ENCODE measurements at places on chromosomes 3 and 15. TPM values are rescaled to one million over a fixed set of nuclear protein-coding genes. Genes with fewer than 3 reads are reported as not detected.

DNA sequence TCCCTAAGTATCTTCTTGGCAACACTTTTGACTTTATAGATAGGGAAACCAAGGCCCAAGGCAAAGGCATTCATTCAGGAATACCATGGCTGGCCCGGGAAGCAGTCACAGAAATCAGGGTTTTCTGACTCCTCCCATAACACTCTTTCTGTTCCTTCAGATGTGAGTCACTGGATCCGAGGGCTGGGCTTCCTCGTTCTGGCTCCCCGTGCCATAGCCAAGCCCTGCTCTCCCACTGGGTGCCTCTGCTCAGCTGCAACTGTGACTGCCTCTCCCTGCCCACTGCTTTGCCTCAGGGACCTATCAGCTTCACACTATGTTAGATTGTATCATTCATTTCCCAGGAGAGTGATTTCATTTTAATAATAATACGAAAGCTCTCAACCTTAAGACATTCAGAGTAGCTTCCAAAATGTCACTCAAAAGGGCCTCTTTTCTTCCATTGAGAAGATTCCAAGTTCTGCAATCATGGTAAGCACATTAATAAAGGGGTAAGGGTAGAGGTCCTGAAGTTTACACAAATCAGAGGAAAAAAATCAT is 50.2 kb downstream of the GABRB3 start:
- H3K4me3 ChIP-seq: no peak overlapping the region
- H3K27ac ChIP-seq: no peak overlapping the region
- no peaks in the 10 kb centered on the region for H3K27me3 ChIP-seq
- DNase-seq: no peak

GRCh38 chr3:66991459-66991858 is 6.6 kb upstream of the KBTBD8 start:
- no peaks in the 10 kb centered on the region for H3K4me1 ChIP-seq
- H3K27me3 ChIP-seq: peaks cover 13% of the 10 kb centered on the region
- DNase-seq: no peak
- H3K36me3 ChIP-seq: no peaks in the 10 kb centered on the region
- H3K4me3 ChIP-seq: no peak overlapping the region
- H3K27ac ChIP-seq: no peak overlapping the region

Gene NTRK3
- 0.78 TPM for total RNA-seq

GRCh38 chr3:138331143-138331894 is 1.7 kb upstream of the NME9 start:
- no peaks in the 10 kb centered on the region for H3K36me3 ChIP-seq
- no peak overlapping the region for H3K27ac ChIP-seq
- DNase-seq: no peak
- H3K4me1 ChIP-seq: peaks cover 24% of the 10 kb centered on the region

Gene SPCS1
- 120 TPM for total RNA-seq

DNA sequence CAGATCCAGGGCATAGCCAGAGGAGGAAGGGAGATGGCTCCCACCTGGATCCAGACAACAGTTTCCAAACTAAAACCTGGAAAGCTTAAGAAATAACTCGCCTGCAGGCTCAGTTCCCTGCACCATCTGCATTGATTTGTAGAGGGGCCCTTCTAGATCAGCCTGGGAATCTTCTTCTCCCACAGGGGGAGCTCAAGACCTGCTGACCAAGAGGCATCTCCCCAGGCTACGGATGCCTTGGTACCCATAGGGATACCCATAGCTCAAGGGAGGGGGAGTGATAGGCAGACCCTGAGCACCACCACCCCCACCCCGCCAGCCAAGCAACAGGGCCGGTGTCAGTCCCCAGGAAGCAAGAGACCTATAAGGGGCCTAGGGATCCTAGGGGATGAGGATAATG is 28.0 kb upstream of the DCLK3 start:
- H3K27ac ChIP-seq: no peak overlapping the region
- peaks cover 4% of the 10 kb centered on the region for H3K27me3 ChIP-seq
- no peaks in the 10 kb centered on the region for H3K4me1 ChIP-seq
- DNase-seq: peak; percentile 36
- H3K36me3 ChIP-seq: no peaks in the 10 kb centered on the region
- no peak overlapping the region for H3K4me3 ChIP-seq

DNA sequence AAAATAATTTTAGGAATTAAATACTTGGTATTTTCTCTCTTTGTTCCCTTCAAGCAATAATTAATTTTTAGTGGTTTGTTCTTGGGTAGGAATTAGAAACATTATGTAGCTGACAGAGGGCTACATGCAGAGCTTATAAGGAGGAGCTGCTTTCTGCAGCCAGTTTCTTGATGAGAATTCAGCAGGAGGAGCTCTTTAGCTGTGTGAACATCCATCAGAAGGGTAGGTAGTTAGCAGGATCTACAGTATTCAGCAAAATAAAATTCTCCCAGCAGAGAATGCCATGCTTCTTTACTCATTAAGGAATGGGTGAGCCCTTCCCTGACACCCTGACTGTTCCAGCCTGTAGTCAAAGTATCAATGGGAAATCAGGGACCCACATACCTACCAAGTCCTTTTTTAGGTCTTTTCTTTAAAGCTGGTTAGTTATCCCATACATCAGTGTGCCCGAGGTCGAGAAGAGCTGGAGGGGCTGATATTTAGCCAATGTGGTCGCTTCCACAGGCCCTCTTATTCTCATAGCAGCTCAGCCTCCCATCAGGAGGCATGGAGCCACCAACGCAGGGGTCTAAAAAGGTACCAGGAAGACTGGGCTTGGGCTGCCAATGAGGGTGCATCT is 54.0 kb downstream of the KCNAB1 start:
- H3K4me1 ChIP-seq: no peaks in the 10 kb centered on the region
- H3K27ac ChIP-seq: no peak overlapping the region
- peaks cover 8% of the 10 kb centered on the region for H3K27me3 ChIP-seq

- no peak for DNase-seq
- H3K27me3 ChIP-seq: no peaks in the 10 kb centered on the region
- H3K27ac ChIP-seq: no peak overlapping the region
These were observed 89.8 kb downstream of the IMPG2 start for GRCh38 chr3:101230618-101231017.

GRCh38 chr3:187821616-187822317 is 76.5 kb upstream of the BCL6 start:
- H3K4me3 ChIP-seq: no peak overlapping the region
- peaks cover 10% of the 10 kb centered on the region for H3K4me1 ChIP-seq
- H3K27me3 ChIP-seq: no peaks in the 10 kb centered on the region
- no peak overlapping the region for H3K27ac ChIP-seq
- no peaks in the 10 kb centered on the region for H3K36me3 ChIP-seq

Gene METTL6
- 13.0 TPM for total RNA-seq

- peaks cover 9% of the 10 kb centered on the region for H3K4me1 ChIP-seq
- no peaks in the 10 kb centered on the region for H3K36me3 ChIP-seq
- no peak overlapping the region for H3K27ac ChIP-seq
These were observed 58.8 kb downstream of the TRAK1 start for GRCh38 chr3:42149975-42150374.

DNA sequence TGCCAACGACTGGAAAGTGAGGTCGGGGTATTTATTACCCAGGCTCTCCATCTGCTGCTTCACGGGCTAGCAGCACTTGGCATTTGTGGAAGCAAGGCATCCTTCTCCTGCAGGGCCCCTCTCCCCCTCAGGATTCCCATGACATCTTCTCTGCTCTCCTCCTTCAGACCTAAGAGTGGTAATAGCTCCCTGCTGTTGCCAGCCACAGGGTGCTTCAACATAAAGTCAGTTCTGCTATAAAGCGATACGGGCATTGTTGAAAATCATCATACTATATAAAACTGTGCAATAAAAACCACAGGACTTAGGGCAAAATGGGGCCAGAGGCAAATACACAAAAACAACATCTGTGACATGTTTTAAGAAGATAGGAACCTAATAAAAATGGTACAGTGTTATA is 391.8 kb upstream of the ADAMTS9 start:
- H3K4me3 ChIP-seq: no peak overlapping the region
- H3K27me3 ChIP-seq: no peaks in the 10 kb centered on the region
- H3K27ac ChIP-seq: no peak overlapping the region
- DNase-seq: no peak

DNA sequence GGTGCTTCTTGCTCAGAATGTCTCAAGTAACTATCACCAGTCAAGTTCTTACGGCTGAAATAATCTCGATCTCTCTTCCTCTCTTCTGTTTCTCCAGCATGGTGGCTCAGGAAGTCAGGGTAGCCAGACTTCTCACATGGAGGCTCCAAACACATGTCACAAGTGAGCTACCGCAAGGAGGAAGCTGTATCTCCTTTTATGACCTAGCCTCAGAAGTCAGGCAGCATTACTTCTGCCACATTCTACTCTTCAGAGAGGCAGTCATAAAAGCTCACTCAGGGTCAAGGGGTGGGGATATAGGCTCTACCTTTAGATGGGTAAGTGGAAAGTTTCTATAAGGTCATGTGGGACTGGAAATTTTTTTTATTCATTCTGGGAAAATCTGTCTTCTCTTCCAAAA is 86.6 kb upstream of the NEO1 start:
- H3K4me1 ChIP-seq: no peaks in the 10 kb centered on the region
- no peak for DNase-seq
- peaks cover 11% of the 10 kb centered on the region for H3K27me3 ChIP-seq

- no peak overlapping the region for H3K4me3 ChIP-seq
- no peak for DNase-seq
- H3K36me3 ChIP-seq: no peaks in the 10 kb centered on the region
- H3K4me1 ChIP-seq: no peaks in the 10 kb centered on the region
- no peaks in the 10 kb centered on the region for H3K27me3 ChIP-seq
- no peak overlapping the region for H3K27ac ChIP-seq
These were observed 292.5 kb downstream of the ARPP21 start for GRCh38 chr3:35931867-35932266.

DNA sequence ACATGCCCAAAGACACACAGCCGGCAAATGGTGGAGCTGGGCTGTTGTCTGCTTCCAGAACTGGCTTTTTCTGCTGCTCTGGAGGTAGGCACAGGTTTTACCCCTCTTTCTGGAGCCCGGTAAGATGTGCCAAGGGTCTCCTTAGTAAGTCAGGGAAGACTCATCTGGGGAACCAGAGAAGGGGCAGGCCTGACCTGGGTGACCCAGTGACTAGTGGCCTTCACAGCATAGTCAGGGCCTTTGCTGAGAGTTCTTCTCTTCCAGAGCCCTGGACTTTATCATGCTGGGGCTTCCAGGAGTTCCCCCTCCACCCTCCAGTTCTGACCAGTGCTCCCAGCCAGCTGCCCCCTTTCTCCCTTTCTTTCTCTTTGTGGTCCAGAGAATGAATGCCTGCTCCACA is 3.2 kb downstream of the CD276 start:
- H3K27me3 ChIP-seq: peaks cover 40% of the 10 kb centered on the region
- H3K36me3 ChIP-seq: no peaks in the 10 kb centered on the region
- peaks cover 20% of the 10 kb centered on the region for H3K4me1 ChIP-seq
- H3K27ac ChIP-seq: no peak overlapping the region
- DNase-seq: no peak

DNA sequence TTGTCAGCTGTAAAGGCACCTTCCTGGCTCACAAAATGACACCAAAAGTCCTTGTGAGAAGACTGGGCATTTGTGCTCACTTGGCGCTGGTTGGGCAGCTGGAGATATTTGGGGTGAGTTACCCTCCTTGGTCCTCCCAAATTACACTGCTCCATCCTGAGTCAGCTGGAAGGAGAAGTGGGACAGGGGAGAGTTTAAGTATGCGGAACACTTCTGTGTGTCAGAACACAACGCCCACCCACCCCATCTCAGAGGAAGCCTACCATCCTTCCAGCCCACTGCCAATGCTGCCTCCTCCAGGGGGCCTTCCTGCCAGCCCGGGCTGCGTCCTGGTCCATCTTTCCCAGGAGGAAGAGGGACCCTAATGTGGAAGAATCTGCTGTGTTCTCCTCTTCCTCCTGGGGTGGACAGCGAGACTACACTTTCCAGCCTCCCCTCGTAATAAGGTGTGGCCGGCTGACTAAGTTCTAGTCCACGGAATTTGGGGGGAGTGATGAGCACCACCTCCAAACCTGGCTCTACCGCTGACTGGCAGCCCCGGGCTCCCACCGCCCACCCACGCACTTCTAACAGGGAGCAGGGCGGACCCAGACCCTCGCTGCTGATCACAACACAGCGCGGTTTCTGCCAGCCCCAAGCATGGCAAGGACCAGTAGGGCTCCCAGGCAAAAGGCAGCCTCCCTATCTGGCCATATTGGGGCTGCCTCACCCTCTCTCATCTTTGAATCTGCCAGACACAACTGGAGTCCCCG is 265.0 kb downstream of the XXYLT1 start:
- no peaks in the 10 kb centered on the region for H3K36me3 ChIP-seq
- peaks cover 3% of the 10 kb centered on the region for H3K27me3 ChIP-seq
- no peaks in the 10 kb centered on the region for H3K4me1 ChIP-seq

Gene GPR27
- 1.2 TPM for total RNA-seq

Gene SYNPR
- not detected for total RNA-seq

GRCh38 chr3:19888428-19889152 is 45.4 kb downstream of the EFHB start:
- DNase-seq: no peak
- H3K27ac ChIP-seq: no peak overlapping the region

GRCh38 chr15:50355980-50356379 is 982 bp upstream of the GABPB1 start:
- no peaks in the 10 kb centered on the region for H3K27me3 ChIP-seq
- no peak for DNase-seq
- peaks cover 71% of the 10 kb centered on the region for H3K36me3 ChIP-seq
- H3K27ac ChIP-seq: peak overlapping the region; percentile 100

DNA sequence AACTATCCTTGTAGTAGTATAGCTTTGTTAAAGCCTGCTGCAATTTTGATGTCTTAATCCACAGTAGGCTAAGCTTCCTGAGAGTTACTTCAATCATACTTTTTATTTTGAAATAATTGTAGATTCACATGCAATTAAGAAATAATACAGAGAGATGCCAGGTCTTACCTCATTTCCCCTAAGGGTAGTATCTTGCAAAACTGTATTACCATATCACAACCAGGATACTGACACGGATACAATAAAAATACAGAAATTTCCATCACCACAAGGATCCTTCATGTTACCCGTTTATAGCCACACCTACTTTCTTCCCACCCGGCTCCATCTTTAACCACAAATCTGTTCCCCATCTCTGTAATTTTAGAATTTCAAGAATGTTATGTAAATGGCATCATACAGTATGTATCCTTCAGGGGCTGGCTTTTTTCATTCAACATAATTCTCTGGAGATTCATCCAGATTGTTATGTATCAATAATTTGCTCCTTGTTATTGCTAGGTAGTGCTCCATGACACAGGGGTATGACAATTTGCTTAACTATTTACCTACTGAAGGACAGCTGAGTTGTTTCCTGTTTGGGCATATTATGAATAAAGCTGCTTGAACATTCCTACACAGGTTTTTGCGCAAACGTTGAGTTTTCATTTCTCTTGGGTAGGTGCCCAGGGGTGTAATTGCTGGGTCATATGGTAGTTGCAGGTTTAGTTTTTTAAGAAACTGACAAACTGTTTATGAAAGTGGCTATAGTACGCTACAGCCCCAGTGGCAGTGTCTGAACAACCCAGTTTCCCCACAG is 21.6 kb downstream of the BDH1 start:
- no peak for DNase-seq
- H3K4me1 ChIP-seq: no peaks in the 10 kb centered on the region
- no peak overlapping the region for H3K4me3 ChIP-seq
- no peaks in the 10 kb centered on the region for H3K27me3 ChIP-seq

All from activated CD4-positive, alpha-beta T cell treated with anti-CD3 and anti-CD28 coated beads for 36 hours (primary cell).